Stimulated activated CD4-positive, alpha-beta T cell treated with anti-CD3 and anti-CD28 coated beads, Interleukin-2, amount 100 ng/mL, for 4 hours (primary cell): ENCODE measurements at places on chromosomes 6 and 20.

GRCh38 chr6:125733516-125734300 lies 15.7 kb upstream of the HEY2 start:
- no peak for DNase-seq

DNA sequence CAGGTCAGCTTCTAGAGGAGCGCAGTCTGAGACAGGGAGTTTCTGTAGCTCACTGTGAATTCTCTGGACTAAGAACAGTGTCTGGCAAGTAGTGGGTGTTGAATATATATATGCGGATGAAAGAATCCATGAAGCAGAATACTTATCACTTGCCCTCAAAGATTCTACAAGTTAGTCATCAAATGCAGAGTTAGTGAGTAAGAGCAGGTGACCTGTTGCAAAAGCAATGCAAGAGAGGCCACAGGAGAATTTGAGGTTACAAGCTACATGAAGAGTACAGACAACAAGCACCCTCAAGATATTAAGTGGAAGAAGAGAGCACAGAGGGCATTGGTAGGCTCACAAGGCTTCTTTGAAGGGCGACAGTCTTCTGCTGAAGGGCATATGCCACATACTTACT lies 103.4 kb upstream of the BTBD3 start:
- no peak for DNase-seq

- no peak for DNase-seq
Measured at GRCh38 chr6:168383062-168383854, 57.7 kb upstream of the SMOC2 start.

DNA sequence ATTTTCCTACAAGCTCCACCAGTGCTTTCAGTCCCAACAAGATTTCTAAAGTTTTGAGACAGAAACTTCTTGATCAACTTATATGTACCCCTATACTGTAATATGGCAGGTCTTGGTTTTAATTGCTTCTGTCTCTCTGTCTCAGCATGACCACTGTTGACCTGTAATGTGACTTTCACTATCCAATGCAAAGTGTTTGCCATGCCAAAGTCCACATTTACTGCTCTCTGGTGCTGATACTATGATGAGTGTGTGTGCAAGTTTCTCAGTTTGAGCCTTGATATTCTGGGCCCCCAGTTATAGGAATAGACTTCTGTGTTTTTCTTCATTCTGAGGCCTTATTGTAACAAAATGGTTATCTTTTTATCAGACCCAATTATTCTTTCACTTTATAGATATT lies 45.8 kb downstream of the OR2J2 start:
- DNase-seq: no peak

GRCh38 chr20:9147547-9148024 lies 78.7 kb downstream of the PLCB4 start:
- DNase-seq: no peak

- no peak for DNase-seq
Measured at GRCh38 chr6:11008821-11009220, 35.3 kb downstream of the ELOVL2 start.

DNA sequence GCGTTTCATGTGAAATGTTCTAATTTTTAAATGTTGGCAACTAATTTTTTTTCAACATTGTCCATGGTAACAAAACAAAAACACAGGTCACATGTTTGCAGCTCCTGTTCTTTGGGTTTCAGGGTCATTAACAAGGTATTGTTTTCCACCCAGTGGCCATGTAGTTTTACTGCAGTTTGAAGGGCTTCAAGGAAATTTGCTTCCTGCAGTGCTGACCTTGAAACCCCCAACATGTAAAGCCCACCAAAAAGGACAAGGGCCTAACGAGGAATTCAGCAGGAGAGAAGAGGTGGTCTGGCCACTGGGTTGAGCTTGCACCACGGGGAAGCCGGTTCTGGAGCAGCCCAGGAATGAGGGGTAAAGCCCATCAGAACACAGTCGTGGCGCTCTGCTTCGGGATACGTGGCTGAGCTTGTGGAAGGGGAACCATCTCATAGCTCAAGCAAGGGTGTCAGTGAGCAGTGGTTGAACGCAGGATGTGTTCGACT lies 13.9 kb upstream of the KLHL31 start:
- no peak for DNase-seq

DNA sequence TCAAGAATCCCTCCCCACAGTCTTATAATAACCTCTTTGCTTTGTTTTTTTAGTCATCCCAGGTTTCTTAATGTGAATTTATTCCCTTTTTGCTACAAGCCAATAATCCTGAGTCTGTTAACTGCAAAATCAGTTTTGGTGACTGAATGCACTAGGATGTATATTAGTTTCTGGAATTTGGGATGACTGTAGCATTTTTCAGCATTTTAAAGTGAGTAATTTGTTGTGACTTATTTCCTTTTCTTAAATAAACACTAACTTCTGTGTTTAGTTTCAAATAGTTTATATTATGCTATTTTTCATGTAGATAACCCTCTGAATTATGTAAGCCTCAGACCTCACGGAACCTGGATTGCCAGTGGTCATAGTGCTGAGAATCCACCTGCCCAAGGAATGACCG lies 5.5 kb downstream of the CST1 start:
- DNase-seq: no peak

DNA sequence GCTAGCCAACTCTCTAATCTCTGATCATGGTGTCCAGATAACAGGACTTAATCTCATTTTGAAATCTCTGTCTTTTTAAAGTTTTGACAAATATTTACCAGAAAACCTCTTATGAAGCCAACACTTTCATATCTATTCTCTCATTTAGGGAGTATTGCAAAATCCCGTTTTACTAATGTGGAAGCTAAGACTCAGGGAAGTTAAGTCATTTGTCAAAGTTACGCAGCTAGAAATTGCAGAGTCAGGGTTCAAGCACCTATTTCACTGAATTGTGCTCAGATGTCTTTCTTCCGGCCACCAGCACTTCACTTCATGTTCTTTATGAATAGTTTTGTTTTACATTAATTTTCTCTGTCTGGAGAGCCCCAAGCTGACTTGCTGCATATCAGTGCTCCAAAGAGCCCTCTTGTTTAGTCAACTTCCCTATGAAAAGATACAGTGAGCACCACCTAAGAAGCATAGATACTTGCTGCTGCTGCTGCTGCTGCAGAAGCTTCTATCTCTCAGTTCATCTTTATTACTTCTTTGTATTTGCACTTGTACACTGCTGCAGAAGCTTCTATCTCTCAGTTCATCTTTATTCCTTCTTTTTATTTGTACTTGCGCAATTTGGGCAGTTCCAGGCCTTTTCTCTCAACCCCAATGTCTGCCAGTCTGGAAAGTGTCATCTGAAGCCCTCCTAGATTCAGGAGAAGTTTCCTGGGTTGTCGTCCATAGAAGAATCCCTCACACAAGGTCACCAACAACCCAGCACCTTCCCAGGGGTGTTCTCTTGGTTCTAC lies 329.7 kb downstream of the MAFB start:
- no peak for DNase-seq

DNA sequence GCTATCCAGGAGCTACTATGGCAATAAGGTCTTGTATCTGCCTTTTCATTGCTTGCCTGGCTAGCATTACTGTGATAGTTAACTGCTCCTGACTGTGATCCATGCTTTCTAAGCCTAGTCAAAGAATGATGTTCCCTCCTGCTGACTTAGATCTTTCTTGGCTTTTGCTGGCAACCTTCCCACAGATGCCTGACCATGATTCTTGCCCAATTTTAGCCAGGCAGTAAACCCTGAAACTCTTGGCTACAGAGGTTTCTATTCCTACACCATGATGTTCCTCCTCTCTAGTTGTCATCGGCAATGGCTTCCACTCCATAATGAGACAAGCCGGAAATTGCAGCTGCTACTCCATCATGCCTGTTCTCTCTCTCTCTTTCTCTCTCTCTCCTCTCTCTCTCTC lies 238.1 kb downstream of the HAO1 start:
- no peak for DNase-seq

- DNase-seq: no peak
Measured at GRCh38 chr20:9493803-9494202, 20.6 kb upstream of the LAMP5 start.

DNA sequence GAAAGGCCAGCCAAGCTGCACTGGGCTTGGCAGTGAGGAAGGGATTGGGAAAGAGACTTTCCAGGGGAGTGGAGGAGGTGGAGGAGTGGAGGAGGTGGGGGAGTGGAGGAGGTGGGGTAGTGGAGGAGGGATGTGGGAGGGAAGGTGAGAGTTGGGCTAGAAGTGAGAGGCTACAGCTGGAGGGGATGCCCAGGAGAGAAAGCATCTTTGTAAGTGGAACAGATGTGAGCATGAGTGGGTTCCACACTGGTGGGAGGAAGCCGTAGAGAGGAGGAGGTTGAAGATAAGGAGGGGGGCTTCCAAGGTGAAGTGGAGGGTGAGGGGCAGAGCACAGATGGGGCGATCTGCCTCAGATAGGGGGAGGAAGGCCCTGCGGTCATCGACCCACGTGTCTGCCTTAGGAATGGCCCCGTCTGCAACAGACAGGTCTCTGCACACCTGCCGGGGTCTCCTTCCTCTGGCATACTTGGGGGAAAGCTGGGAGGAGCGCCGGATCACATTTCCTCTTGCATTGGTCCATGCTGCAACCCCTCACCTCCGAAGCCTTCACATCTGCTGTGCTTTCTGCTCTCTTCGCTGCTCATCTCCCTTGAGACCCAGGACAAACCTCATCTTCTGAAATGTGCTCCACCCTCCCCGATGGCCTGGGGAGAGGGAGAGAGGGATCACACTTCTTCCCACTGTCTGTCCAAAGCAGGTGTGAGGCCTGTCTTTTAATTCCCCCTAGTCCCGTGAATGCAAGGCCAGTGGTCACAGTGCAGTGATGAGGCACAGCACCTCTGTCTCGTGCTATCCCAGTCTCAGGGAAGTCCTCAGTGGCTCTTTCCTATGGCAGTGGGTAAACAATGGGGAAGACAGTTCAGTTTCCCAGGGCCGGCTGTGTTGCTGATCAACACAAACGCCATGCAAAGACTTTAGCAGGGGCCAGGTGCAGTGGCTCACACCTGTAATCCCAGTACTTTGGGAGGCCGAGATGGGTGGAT lies 48.6 kb upstream of the SNX9 start:
- no peak for DNase-seq

GRCh38 chr6:90186637-90187371 lies 109.8 kb downstream of the BACH2 start:
- DNase-seq: no peak

DNA sequence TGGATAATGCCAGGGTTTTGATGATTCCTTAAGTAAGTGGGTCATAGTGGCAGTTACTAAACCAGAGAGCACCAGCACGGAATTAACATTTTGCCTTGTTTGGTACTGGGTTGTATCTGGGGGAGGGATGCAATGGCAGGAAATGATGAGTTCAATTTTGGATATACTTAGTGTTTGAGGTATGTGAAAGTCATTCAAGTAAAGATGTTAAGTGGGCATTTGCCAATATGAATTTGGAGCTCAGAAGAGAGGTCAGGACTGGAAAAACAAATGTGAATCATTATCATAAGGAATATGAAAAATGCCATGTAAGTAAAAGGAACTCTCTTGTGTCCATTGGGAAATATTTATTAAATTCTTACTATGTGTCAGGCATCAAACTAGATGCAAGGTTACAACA lies 6.2 kb downstream of the PXT1 start:
- DNase-seq: no peak

DNA sequence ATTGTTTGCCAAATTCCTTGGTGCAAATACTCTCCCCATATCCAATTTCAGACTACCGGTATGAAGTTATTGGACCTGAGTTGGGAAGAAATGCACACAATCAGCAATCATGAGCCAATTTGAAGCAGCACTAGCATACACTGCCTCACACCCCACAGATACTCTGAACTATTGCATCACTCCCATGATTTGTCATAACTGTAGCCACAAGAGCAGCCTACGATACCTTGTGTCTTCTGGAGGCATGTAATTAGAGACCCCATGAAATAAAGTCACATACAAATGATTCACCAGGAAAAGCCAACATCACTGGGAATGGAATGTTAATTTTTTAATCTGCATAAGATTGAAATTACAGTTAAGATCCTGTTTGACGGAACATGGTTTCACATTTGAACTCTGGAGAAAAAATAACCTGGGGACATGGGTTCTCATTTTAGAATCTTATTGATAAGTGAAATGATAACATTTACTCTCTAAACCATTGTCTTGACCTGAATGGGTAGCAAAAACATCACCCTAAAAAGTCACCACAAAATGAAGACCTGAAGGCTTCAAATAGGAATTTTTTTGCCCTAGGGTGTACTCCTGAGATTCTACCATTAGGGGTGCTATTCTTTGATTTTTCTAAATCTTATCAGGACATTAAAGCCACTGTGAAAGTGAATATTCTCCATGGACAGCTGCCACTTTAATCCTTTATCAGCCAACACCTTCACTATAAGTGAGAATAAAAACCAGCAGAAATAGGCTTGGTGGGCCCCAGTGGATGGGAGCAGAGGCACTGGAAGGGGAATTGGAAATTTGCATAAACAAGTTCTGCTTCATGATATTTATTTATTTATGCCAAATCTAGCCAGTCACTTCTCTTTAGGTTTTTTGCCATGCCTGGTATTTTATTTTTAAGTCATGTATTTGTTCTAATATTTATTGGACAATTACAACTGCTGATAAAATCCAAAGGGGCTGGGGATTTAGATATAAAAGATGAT lies 34.5 kb upstream of the HBS1L start:
- DNase-seq: no peak

GRCh38 chr6:35046103-35046502 lies 95.0 kb downstream of the TCP11 start:
- no peak for DNase-seq

DNA sequence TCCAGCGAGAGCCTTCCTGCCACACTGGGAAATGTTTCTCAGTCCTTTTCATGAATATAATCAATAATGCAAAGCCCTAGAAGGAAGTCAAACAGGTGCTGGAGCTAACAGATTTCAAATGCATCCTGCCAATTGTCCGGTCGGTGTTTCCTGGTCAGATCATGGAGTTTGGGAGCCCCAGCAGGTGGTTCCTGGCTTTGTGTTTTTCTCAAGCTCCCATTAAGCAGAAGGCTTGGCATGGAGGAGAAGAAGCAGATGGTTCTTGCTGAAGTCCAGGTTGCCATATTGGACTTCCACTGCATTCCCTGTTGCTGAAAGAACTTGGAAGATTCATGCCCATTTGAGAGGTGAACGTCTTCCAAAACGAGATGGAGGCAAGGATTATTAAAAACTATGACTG lies 68.6 kb downstream of the GFOD1 start:
- no peak for DNase-seq

GRCh38 chr20:52469128-52469527 lies 277.5 kb upstream of the ZFP64 start:
- DNase-seq: no peak

- DNase-seq: no peak
Measured at GRCh38 chr6:135701426-135701825, 150.1 kb upstream of the PDE7B start.

DNA sequence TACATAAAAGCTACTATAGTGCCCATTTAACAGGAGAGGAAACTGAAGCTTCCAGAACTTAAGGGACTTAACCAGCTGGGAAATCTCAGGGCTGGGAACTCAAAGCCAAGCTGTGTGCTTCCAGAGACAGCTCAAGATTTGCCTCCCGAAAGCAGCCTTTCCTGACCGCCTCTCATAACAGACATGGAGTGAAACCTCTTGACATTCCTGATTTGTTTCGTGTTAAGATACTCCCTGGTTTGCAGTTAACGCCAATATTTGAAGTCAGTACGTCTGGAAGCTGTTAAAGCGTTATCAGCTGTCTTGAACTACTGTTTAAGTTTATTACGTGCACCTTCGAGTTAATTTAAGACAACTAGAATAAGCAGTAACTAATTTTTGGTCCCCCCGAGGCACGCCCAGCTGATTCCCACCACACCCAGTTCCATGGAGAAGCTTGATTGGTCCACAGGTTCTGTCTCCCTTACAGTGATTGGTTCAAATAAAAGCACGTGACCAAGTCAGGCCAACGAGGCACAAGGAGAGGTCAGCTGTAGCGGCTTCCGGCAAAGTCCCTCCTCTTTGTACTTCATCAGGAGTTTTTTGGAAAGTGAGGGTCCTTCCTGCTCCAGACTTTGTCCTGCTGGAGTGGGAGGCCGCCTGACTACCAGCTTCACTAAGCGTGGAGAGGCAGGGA lies 8.9 kb upstream of the TCP11 start:
- no peak for DNase-seq
